Activated gamma-delta T cell treated with anti-CD3 and anti-CD28 coated beads, Interleukin-2, amount 50 U/mL, for 16 hours (primary cell): ENCODE measurements at places on chromosomes 13 and 19.
A peak's percentile ranks its signal among the peaks of the same experiment; 100 is the strongest.

GRCh38 chr13:27476943-27477703 is 26.8 kb upstream of the MTIF3 start:
- DNase-seq, result no peak

DNA sequence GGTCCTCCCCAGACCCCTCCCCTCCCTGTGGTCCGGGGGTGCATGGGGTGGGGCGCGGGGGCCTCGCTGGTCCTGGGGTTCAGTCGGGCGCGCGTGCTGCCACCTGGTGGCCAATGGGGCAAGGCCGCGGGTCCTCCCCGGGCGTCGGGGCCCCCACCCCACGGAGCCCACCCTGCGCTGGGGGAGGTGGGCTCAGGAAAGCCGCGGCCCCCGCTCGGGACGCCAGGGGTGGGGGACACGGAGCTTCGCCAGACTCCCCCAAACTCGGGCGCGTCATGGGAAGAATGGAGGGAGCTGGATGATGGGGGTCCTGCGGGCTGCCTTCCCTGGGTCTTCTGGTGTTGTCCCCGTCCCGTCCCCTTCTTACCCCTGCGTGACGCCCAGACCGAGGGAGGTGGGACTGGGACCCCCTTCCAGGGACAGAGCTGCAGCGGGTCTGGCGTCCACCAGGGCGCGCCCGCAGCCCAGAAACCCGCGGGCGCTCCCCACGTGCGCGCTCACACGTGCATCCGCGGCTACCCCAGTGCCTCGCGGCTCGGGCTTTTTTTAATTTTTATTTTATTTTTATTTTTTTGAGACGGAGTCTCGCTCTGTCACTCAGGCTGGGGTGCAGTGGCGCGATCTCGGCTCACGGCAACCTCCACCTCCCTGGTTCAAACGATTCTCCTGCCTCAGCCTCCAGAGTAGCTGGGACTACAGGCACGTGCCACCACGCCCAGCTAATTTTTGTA is 19.8 kb upstream of the TCF3 start:
- DNase-seq, result peak; percentile 46

DNA sequence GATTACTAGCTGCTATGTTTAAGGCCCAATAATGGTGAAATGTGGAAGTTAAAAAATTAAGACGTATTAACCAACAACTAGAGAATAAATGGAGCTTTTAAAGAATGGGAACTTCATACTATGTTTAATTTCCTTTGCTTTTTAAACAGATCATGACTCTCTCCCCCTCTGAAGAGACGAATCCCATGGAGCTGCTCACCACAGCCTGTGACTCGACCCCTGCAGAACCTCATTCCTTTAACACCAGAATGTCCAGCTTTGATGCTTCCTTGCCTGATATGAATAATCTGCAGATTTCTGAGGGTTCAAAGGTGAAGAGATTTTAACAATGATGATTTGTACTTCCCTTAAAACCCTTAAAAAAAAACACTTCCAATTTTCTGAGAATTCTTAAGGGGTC is 53.0 kb downstream of the ZAR1L start:
- no peak for DNase-seq

GRCh38 chr19:27657271-27658051 is 1555.5 kb downstream of the UQCRFS1 start:
- DNase-seq, result no peak

- no peak for DNase-seq
Observed at GRCh38 chr13:46624821-46625220, 71.9 kb downstream of the LRCH1 start.

GRCh38 chr13:109989686-109990085 is 203.3 kb upstream of the IRS2 start:
- no peak for DNase-seq

- no peak for DNase-seq
Observed at GRCh38 chr13:55602784-55603183, 1537.9 kb upstream of the PRR20A start.

GRCh38 chr13:23628765-23629565 is 58.8 kb downstream of the TNFRSF19 start:
- DNase-seq, result no peak

DNA sequence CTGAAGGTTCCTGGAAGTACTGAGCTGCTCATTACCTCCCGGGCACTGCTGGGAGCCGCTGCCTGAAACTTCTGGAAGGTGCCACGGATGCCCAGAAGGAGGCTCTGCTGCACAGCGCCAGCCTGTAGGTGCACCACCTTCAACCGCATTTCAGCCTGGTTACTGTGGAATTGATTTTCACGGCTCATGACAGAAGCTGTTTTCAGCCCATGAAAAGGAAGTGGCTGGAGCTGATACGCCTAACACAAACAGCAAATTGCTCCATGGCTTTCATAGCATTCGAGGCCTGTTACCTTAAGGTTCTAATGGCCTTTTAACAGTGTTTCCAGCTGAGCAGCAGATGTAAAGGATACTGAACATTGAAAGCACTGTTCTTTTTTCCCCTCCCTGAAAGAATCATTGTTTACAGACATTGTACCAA is 22.0 kb downstream of the GPC6 start:
- no peak for DNase-seq

GRCh38 chr19:9789066-9789465 is 20.5 kb upstream of the ZNF846 start:
- DNase-seq, result no peak

DNA sequence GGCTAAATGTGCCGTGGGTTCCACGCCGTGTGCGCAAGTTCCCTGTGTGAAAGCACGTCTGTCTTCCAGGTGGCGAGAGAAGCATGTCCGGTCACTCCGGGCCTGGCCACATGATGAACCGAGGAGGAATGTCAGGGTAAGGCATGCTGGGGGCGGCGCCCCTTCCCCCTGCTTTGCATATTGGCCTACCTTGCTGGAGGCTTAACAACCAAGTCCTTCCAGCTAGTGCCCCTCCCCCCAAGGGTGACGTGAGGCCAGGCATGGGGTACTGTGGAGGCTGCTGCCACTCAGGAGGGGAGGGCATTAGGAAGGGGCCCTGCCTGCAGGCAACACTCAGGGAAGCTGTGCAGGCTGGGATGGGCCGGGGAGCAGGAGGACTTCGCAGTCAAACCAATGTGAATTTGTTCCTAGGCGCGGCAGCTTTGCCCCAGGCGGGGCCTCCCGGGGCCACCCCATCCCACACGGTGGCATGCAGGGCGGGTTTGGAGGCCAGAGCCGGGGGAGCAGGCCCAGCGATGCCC is 12.5 kb downstream of the MICOS13 start:
- no peak for DNase-seq

GRCh38 chr13:29569253-29570050 is 26.0 kb downstream of the SLC7A1 start:
- DNase-seq, result no peak

GRCh38 chr19:23774106-23774505 is 15.4 kb upstream of the ZNF681 start:
- no peak for DNase-seq

DNA sequence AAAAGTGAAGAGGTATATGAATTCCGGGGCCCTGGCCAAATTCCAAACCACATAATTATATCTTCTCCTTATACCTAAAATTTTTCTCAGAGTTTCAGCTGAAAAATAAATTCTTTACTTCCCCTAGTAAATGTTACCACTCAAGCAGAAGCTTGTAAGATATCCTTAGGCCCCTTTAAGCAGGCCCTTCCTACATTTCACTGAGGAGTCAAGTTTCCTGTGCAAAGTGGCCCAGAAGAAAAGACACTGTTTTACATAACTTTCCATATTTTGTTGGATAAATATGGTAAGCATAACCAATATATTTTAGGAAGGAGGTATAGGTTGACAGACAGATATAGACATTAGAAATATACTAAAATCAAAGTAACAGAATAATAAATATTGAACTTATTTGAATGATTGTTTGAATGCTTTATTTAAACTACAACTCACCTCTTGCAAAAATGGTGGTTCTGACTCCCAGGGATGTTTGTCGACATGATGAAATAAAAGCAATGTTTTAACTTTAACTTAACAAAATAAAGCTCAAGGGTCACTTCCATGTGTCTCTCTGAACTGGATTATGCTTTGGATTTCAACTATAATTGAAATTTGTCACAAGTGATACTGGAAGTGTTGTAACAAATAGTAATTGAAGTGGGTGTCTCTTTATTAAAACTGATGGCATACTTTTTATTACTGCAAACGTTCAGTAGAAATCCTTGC is 141.2 kb downstream of the SPRY2 start:
- DNase-seq, result no peak

DNA sequence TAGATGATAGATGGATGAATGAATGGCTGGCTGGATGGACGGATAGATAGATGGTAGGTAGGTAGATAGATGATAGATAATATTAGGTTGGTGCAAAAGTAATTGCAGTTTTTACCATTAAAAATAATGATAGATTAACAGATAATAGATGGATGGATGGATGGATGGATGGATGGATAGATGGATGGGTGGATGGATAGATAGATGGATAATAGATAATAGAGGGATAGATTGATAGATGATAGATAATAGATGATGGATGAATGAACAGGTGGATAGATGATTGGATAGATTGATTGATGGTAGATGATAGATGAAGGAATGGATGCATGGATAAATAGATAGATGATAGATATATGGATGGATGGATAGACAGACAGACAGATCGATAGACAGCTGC is 87.9 kb upstream of the RAP2A start:
- no peak for DNase-seq

DNA sequence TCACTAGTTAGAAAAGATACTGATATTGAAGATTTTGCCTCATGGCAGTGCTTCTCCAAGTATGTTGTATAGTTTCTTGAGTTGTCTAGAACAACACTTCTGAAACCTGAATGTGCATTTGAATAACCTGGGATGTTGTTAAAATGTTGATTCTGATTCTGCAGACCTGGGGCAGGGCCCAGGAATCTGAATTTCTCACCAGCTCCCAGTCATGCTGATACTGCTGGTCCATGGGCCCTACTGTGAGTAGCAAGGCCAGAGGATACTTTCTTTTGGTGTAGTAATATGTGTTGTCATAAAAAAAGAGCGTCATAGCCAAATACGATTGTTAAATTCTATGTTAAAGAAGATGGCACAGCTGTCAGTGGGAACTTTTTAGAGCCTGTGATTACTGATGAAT is 41.6 kb upstream of the C1QTNF9 start:
- no peak for DNase-seq

DNA sequence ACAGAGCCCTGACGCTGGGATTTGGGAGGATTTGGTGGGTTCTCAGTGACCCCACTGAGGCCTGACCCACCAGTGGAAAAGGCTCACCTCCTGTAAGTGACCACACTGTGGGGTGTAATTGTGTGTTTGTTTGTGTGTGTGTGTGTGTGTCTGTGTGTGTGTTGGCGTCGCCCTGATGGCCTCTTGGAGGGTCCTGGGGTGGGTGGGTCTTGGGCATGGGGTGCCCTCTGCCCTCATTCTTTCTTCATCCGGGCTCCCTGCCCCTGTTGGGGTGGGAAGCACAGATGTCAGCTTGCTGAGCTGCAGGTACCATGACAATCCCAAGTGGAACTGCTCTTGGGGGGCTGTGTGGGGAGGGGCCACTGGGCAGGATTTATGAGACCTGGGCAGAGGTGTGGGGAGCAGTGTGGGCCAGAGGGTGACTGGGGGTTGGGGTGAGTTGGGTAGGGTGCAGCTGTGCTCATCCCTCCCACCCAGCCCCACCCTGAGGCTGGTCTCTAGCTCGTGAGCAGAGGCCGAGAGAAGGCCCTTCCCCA is 22.8 kb downstream of the WTIP start:
- DNase-seq, result no peak
